Naive B cell (primary cell): ENCODE measurements at places on chromosomes 13 and 19.
A peak's percentile ranks its signal among the peaks of the same experiment; 100 is the strongest.

- no peak for DNase-seq
Measured at GRCh38 chr13:21152251-21152899, 24.0 kb downstream of the SKA3 start.

GRCh38 chr19:17943274-17944221 lies 10.7 kb downstream of the CCDC124 start:
- no peak for DNase-seq

GRCh38 chr13:48009284-48009683 lies 8.2 kb upstream of the SUCLA2 start:
- DNase-seq, result no peak

GRCh38 chr19:10390652-10391286 lies 10.4 kb upstream of the TYK2 start:
- peak; percentile 65 for DNase-seq

DNA sequence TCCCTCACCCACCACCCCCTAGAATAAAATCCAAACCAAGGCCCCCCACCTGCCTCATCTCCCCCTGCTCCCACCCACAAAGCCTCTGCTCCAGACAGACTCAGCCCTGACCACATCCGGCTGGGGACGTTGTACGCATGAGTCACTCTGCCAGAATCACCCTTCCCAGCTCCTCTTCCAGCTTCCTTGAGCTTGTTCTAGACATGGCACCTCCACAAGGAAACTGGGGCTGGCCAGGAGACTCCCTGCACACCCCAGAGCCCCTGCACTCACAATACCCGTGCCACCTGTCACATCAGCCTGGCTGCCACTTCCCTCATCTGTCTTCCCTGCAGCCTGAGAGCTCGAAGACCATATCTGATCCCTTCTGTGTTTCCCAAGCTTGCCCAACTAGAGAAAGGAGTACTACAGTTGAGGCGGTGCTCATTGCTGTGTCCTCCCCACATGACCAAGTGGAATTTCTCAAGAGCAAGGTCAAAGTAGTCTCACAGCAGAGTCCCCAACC lies 9.7 kb downstream of the DEDD2 start:
- no peak for DNase-seq

GRCh38 chr13:110347088-110347487 lies 40.0 kb downstream of the COL4A2 start:
- no peak for DNase-seq

DNA sequence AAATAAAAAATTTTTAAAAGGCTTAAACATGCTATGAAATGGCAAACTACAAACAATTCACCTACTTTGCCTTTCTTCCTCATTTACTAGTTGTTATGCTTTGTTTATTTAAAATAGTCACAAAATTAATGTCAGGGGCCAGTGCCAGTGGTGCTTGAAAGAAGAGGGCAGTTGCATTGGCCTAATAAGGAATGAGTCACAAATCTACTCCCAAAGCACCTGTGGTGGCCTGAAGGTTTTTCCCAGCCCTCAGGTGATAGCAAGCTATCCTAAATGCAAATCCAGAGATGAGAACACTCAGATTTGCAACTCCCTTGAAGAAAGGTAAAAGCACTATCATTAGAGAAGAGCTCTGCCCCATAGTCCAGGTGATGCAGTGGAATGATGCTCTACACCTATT lies 103.6 kb downstream of the MBNL2 start:
- DNase-seq, result no peak

DNA sequence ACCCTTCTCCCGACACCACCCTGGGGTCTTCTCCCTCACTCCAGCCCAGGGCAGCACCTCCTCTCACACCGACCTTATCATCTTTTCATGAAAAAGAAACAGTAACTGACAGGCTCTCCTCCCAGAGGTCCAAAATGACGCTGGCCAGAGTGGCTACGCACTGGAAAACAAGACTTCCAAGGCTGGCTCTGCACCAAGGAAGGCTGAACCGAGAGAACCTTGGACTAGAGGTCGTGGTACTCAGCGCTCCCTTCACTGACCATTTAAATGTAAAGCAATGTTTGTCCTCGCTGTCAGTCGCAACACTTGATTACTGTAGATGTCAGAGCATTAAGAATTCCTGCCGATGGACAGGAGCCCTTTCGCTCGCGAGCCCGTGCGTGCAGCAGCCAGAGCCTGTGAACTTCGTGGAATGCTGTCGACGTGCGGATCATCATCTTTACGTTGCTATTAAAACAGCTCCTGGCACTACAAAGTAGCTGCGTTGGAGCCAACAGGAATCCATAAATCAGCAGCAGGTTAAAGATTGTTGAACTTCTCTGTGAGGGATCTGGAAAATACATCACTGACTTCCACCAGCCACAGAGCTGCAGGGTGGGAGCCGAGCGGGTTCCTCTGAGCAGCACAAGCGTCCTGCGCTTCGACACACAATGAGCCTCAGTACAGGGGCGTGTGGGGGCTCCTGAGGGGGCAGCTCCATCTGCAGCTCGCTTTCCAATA lies 125.5 kb upstream of the MCF2L start:
- DNase-seq, result no peak

DNA sequence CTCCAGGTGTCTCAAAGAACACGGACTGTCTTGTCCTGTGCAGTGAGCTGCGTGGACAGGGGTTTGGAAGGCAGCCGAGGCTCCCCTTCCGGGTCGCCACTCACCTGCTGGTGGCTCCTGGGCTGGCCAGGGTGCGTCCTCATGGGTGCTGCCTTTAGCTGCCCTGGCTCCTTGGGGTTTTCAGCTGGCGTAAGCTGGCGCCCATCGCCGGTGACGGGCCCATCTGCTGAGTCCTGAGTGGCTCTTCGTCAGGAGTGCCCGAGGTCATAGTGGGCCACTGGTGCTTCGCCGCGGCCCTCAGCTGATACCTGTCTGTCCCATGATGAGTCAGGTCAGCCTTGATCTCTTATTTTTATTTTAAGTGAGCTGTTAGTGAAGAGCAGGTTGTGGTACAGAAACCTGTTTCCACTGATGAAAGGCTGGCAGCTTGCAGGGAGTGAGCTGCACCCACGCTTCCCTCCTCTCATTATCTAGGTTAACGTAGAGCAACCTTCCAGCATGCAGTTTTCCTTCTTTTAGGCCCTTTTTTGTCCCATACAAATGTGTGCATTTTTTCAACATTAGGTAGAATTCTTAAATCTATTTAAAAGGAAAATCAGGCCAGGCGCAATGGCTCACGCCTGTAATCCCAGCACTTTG lies 18.4 kb downstream of the EPN1 start:
- no peak for DNase-seq

DNA sequence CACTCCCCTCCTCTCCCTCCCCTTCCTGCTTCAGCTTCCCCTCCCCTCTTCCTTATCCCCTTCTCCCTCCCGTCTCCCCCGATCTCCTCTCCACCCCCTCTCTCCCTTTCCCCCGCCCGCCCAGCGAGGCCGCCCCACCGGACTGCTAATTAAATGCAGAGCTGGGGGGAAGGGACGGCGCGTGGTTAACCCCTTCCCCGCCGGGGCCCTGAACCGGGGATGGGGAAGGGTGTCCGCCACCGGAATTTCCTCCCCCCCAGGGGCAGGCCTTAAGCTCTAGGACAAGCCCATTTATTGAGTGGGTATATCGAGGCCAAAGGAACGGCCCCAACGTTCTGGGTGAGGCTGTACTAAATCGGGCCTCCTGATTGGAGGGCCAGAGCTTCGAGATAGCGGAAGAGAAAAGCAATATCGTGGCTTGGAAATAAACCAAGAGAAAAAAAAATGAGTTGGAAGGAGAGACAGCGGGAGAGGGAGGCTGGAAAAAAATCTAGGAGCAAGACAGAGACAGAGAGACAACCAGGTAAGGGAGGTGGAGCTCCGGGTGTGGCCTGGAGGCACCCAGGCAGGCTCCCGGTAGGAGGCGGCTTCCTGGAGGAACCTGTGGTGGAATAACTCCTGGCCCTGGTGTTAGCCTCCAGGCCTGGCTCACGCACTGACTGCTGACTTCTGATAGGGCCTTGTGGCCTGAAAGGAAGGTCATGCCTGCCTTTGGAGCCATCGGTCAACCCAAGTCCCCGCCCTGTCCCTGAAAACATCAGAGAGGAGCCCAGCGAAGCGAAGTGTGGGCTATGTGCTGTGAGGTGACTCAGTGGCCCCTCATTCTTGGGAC lies 11.6 kb upstream of the JUND start:
- peak; percentile 34 for DNase-seq

DNA sequence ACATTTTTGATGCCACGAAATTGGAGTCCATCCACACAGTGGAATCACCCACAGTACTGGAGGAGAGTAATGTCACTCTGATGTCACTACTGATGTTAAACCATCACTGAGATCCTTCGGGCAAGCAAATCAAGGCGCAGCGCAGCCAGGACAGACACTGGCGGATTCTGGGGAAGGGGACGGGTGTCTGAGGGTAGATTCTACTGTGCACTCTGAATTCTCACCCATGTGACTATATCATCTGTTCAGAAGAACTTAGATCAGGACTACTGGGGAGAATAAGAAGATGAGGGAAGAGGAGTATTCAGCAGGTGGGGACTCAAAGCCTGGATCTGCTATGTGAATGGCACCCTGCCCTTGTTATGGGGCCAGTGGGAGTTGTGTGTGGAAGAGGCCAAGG lies 12.6 kb upstream of the SIGLEC6 start:
- DNase-seq, result no peak

DNA sequence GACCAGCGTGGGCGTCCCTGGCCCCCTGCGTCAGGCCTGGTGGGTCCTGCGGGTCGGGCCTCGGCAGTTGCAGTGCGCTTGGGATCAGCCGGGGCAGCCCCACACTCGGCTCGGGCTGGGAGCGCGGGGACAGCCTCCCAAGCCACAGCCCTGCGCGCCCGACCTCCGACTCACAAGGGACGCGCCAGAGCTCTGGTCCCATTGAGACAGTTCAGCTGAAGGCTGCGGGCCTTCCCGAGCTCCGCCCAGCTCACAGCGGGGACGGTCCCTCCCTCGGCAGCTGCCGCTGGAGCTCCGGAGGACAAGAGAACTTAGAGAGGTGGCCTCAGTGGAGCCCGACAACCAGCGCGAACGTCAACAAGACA lies 45.7 kb upstream of the ZNF730 start:
- DNase-seq, result no peak

DNA sequence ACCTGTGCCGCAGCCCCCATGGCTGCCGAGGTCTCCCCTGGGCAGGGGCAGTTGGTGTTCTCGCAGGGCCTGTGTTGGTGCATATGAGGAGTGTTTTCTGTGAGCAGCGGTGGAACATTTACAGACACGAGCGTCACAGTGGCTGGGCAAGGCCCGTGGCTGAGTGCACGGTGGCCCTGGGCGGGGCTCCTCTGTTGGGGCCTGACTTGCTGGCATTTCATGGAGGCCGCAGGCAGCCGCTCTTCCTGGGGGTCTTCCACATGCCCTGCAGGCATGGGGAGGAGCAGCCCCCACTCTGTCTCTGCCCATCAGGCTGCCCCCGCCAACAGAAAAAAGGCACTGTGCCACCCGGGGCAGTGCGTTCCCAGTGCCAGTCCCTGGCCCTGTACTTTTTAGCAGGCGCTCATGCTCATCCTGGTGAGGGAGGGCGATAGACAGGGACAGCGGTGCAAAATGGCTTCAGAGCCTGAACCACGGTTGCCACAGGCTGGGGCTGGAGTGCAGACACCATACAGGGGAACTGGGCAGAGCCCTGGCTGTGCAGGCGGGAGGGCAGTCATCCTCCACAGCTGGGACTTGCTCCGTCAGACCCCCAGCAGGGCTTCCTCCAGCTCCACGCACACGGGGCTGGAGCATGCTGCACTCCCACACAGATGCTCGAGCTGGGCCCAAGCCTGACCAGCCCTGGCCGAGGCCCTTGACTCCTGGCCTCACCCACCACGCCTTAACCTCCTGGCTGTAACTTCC lies 23.5 kb downstream of the TFDP1 start:
- no peak for DNase-seq

DNA sequence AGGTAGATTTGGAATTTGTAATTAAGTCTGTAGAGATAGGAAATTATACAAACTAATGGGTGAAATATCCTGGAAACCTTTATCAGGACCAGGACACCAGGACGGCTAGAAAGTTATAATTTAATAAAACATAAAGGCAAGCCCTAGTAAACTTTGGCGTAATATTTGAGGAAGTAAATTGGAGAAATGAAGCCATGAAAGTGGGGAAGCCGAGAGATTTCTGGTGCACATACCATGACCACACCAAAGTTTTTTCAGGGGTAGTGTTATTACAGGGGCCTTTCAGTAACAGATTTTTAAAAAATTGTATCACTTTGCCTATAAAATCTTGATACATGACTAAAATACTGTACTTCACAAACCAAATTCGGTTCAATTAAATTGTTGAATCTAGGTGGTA lies 54.7 kb upstream of the URAD start:
- DNase-seq, result peak; percentile 51

DNA sequence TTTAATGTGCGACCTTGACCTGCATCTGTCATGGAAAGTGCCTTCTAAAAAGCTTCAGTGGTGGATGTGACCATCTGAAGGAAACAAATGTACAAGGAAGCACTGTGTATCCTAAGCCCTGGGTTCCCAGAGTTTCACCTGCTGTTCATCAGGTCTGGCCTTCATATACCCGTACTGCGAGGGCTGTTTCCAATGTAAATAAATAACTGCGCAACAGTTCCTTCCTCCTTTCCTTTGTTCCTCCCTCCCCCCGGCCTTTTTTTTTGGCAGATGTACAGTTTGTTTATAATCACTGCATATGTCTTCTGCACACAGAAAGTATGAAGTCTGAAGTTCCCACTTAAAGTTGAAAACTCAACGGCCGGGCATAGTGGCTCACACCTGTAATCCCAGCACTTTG lies 5.2 kb downstream of the FAAP24 start:
- DNase-seq, result no peak

- DNase-seq, result no peak
Measured at GRCh38 chr13:48446464-48446863, 33.6 kb upstream of the LPAR6 start.

- peak; percentile 73 for DNase-seq
Measured at GRCh38 chr13:51793570-51794271, 10.2 kb downstream of the DHRS12 start.

GRCh38 chr13:44230071-44230470 lies 143.6 kb upstream of the SERP2 start:
- DNase-seq, result no peak

GRCh38 chr13:71912524-71912923 lies 45.5 kb upstream of the DACH1 start:
- DNase-seq, result no peak

GRCh38 chr19:3969435-3970312 lies 1.2 kb downstream of the DAPK3 start:
- no peak for DNase-seq

- no peak for DNase-seq
Measured at GRCh38 chr13:27821566-27821965, 29.3 kb downstream of the GSX1 start.

GRCh38 chr13:59975807-59976435 lies 187.8 kb downstream of the DIAPH3 start:
- DNase-seq, result no peak
